Hematopoietic multipotent progenitor cell treated with erythropoietin and hydrocortisone succinate and interleukin-3 and kit ligand, for 17 days (in vitro differentiated cells): ENCODE measurements at places on chromosomes 1 and 21.

DNA sequence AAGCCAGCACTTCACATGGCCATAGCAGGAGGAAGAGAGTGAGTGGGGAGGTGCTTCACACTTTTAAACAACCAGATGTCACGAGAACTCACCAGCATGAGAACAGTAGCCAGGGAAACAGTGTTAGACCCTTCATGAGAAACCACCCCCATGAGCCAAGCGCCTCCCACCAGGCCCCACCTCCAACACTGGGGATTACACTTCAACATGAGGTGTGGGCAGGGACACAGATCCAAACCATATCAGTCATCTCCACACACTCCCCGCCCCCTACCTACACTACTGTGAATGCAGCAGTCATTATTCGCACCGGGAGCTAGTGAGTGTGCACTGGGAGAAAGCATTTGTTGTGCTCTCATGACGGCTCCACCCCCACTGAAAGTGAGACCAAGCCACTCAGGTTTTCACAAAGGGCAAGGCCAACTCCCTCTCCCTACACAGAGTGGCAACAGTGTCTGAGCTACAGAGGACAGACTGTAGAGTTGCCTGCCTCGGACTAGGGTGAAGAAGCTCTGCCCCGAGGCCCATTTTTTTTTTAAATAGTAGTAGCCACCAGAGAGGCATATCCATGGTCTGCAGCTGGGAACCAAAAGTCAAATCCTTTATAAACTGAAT, 125.6 kb downstream of the BARHL2 start:
- DNase-seq: no peak

GRCh38 chr1:5742801-5743200, 249.4 kb downstream of the NPHP4 start:
- DNase-seq: no peak

- DNase-seq: no peak
Observed at GRCh38 chr1:99737016-99737415, 29.4 kb downstream of the FRRS1 start.

DNA sequence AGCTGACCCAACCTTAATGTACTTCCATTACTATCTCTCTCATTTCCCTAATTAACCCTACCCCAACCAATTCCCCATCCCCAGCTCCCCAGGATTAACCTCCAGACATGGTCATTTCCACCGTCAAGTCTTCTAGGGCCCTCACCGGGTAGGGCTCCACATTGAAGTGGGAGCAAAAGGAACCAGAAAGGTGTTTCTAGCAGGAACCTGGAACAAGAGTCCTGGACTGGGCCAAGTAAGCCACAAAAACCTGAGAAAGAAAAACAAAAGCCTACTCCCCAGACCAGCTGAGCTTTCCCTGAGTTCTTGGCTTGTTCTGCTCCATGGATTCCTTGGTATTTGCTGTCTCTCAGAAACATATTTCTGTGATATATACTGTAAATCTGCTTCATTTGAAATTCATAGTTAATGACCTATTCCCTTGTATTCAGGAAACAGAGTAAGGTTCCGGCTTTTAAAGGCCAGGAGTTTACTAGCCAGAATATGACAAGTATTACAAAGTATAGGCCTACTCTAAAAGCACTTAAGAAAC, 58.4 kb downstream of the SYF2 start:
- DNase-seq: no peak

DNA sequence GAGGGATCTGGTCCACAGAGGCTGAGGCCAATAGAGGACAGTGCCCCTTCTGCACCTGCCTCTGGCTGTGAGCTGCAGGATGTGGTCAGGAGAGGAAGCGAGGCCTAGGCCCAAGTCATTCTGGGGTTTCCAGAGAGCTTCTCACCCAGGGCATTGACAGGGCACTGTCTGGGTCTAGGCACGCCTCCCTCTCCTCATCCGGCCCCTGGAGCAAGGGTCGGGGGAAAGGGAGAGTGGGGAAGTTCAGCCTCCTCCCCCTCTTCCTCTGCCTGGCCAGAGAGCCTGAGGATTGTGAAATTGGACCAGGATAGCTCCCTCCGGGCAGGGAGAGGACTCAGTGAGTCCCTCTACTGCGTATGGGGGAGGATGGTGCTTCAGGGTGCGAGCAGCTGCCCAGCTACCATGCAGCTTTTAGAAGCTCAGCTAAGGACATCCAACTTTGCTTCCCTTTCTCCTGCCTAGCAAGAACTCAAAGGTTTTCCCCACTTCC, 6.3 kb upstream of the INAVA start:
- DNase-seq: no peak

- no peak for DNase-seq
Observed at GRCh38 chr21:44497703-44498126, 42.3 kb downstream of the KRTAP10-1 start.

- peak; percentile 99 for DNase-seq
Observed at GRCh38 chr1:6601049-6601922, 1.4 kb downstream of the KLHL21 start.

DNA sequence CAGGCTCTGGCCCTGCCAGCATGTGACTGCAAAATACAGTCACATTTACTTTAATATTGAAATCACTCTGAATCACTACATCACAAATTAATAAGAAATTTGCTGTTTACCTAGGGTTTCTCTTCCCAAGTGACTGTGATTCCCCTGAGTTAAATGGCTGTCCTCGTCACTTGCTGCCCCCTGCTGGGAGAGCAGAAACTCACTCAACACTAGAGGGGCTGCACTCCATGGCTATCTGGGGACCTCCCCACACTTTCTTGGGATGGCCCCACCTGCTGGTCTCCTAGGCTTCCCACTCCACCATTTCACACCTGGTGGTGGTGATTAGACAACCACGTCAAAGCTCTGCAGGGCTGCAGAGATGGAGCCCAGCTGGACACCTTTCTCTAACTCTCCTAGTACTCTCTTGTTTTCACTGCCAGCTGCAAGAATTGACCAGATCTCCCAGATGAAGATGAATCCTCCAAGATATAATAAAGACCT, 63.4 kb downstream of the CD2 start:
- DNase-seq: peak; percentile 20

DNA sequence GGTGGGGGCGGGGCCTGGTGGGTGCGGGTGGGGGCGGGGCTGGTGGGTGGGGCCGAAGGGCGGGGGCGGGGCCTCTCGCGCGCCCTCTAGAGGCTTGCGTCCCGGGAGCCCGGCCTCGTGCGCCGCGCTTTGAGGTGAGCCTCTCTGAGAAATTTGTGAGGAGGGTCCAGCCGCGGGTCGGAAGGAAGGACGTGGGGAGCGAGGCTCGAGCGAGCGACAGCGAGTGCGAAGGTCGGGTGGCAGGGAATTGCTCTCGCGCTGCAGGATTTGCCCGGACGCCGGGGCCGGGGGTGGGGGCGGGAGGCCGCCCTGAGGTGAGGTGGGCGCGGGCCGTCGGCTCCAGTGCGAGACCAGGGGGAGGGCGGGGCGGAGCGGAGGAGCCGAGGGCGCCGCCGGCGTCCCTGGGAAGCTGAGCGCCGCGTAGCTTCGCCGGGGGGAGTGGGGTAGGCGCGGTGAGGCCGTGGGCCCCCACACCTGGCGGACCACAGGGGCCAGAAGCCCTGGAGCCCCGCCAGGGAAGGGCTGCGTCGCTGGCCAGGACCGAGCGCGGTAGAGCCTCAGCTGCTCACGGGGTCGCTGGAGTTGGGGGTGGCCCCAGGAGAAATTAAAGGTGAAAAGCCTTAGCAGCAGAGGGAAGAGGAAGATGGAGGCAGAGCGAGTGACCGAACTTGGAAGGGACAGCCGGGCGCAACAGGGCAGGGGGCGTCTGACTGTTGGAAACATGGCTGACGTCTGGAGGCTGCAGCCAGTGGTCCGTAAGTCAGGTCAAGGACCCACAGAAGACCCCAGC, 754 bp upstream of the LSS start:
- DNase-seq: no peak

- no peak for DNase-seq
Observed at GRCh38 chr1:74334147-74334546, 99.0 kb downstream of the TNNI3K start.

DNA sequence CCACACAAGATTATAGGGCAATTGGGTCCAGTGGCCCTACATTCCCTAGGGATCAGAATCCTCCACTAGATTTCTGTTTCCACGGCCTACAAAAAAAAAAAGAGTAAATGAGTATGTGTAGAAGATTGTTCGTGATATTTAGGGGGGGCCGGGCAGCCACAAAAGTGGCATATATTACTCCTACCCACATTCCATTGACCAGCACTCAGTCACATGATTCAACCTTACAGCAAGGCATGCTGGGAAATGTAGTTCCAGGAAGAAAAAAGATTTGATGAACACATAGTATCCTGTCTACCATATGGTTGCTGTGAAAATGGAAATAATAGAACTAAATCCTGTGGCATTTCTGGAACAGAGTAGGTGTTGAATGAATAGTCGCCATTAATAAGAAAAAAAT, 43.4 kb upstream of the GJB5 start:
- DNase-seq: no peak

DNA sequence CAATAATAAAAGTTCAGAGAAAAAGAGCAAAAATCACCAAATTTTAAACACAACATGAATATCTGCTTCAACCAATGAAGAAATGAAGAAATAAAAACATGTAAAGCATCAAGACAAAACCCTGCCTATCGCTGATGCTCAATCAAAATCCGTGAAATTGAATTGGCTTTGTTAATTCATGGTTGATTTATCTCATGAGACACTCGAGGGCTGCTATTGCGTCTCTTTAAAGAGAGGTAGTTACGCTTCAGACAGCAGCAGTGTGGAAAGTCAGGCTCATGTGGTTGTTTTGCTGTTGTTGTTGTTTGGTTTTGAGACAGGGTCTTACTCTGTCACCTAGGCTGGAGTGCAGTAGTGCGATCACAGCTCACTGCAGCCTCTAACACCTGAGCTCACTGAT, 65.5 kb upstream of the RGS7 start:
- no peak for DNase-seq

GRCh38 chr1:201436393-201436792, 14.9 kb upstream of the TNNI1 start:
- no peak for DNase-seq

- DNase-seq: no peak
Observed at GRCh38 chr21:37873655-37874054, 42.6 kb downstream of the KCNJ6 start.

- no peak for DNase-seq
Observed at GRCh38 chr1:174875306-174875705, 124.4 kb upstream of the CACYBP start.

GRCh38 chr1:162587347-162587746, 25.8 kb downstream of the UAP1 start:
- no peak for DNase-seq

GRCh38 chr1:148010527-148010926, 82.3 kb downstream of the GPR89B start:
- DNase-seq: no peak

- DNase-seq: no peak
Observed at GRCh38 chr1:163130225-163130856, 61.2 kb downstream of the RGS4 start.

DNA sequence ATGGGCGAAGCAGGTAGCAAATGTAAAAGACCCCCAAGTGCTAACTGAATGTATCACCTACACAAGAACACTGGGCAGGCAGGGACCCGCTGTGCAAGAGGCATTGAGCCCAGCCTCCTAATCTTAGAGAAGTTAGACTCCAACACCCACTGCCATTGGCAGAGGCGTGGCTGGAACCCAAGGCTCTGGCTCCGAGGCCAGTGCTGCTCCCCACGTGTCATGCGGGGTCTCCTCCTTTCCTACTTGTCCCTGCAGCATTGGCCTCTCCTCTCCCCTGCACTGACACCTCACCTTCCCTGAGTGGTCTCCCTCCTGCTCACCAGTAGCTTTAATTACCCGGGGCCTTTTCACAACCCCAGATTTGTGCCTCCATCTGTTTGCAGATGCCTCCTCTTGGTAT, 107.0 kb downstream of the GALNT2 start:
- no peak for DNase-seq

DNA sequence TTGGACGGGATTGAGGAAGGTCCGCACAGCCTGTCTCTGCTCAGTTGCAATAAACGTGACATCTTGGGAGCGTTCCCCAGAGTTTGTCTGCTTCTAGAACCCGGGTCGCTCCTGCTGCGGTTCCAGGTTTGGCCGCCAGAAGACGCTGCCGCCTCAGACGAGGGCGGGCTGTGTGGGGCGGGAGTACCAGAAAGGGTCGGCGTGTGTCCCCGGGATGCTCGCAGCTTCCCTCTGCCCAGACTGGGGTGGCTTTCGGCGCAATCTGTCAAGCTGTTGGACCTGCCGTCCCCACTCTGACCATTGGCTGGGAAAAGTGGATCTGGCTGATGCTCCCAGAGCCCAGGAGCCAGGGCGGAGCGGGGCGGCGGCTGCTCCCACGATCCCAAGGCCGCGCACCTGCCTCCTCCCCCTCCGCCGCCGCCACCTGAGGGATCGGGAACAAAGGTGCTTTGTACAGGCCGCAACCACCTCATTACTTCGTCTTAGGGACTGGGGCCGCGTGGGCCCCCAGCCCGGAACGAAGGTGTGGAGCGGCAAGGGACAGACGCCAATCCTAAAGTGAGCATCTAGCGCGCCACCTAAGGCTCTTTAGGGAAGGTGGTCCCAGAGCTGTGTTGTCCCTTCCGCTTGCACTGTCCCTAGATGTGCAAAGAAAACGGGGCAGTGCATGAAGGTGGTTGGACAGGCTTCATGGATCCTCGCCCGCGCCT, 683 bp upstream of the EFNA4 start:
- peak; percentile 52 for DNase-seq

DNA sequence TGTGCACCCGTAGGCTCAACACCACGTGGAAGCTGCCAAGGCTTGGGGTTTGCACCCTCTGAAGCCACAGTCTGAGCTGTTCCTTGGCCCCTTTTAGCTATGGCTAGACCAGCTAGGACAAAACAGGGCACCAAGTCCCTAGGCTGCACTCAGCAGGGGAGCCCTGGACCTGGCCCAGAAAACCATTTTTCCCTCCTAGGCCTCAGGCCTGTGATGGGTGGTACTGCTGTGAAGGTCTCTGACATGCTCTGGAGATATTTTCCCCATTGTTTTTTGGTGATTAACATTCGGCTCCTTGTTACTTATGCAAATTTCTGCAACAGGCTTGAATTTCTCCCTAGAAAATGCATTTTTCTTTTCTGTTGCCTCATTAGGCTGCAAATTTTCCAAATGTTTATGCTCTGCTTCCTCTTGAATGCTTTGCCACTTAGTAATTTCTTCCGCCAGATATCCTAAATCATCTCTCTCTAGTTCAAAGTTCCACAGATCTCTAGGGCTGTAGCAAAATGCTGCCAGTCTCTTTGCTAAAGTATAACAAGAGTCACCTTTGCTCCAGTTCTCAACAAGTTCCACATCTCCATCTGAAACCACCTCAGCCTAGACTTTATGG, 69.0 kb upstream of the KRTAP19-8 start:
- no peak for DNase-seq
